ENCODE measurements at places on chromosomes 2 and 18.

- no peak for DNase-seq
Observed at GRCh38 chr18:59876310-59876626, 23.5 kb upstream of the PMAIP1 start.

- no peak for DNase-seq
Observed at GRCh38 chr2:238449241-238449640, 22.5 kb downstream of the ASB1 start.

DNA sequence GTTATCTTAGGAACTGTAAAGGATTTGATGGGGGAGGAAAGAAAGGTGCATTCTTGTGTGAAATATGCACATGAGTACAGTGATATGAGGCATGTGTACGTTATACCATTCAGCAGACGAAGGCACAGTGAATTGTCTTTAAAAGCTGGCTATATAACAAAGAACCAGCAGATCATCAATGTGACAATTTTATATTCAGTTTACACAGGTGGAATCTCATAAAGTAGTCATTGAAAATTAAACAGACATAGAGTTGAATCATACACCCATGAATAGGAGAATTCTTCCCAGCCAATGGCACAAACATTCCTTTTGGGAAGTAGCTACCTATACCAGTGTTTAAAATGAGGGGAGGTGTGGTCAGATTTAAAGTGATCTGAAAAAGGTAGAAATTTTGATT, 470.3 kb downstream of the DSC3 start:
- DNase-seq, result no peak

GRCh38 chr2:198596985-198597384, 792.6 kb downstream of the PLCL1 start:
- DNase-seq, result no peak

DNA sequence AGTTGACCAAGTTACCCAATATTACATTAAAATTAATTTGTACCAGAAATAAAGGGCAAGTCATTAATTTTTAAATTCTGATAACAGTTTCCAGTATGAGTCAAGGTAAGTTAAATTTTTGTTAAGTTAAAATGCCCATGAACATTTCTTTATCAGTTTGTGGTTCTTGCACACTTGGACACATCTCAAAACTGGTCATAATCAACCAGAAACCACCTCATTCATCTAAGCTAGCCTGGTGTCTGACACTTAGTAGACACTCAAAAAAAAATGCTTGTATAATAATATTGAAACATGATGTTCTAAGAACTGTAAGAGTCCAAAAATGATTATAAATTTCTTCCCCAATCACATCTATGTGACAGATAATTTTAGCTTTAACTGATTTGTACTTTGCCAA, 62.4 kb downstream of the SATB2 start:
- no peak for DNase-seq

DNA sequence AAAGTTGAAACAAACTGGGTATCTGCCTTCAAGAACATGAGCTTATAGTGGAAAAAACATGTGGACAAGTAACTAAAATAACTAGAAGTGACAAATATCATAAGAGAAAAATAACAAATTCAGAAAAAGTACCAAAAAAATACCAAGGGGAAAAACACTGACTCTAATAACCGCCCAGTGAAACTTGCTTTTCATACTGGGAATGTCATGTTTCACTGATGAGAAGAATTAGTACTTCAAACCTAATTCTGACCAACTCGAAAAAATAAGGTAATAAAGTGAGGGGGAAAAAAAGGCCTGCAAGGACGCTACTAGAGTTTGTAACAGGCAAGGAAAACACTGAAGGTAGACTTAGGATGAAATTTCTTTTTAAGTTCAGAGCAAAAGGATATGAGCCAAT, 83.6 kb downstream of the RTTN start:
- no peak for DNase-seq

GRCh38 chr2:120330946-120331822, 14.8 kb upstream of the INHBB start:
- DNase-seq, result no peak

- no peak for DNase-seq
Observed at GRCh38 chr18:11494107-11494506, 115.3 kb upstream of the SLC35G4 start.

DNA sequence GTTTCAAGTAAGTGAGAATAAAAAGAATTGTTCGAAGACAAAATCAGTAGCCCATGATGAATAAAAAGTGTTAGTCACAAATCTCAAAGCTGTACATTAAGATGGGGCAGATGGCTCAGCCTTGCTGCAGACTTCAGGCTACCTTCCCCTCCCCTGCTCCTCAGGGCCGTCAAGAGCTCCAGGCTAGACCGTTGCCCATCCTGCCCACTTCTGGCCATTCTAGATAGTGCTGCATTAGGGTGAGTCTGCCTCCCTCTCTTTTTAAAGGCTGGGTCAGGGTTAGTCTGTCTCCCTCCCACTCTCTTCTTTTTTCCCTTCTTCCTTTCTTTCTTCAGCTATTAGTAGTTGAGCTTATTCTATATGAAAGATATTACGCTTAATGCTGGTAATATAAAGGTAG, 86.0 kb downstream of the MAPRE2 start:
- no peak for DNase-seq

DNA sequence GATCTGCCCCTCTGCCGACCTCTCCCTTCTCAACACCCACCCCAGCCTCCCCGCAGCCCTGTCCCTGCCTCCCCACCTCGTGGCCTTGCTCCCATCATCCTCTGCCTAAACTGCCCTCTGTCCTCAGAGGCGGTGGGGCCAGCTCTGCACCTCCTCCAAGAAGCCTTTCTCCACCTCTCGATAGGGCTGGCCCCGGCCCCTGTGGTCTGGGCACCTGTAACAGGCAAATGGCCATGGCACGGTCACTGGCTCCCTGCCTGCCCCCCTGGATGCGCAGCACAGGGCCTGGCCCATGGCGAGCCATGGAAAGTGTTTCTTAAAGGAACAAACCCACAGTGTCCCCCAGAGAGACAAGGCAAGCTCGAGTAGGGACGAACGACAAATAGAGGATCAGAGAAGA, 42.0 kb downstream of the MYO7B start:
- DNase-seq, result no peak

DNA sequence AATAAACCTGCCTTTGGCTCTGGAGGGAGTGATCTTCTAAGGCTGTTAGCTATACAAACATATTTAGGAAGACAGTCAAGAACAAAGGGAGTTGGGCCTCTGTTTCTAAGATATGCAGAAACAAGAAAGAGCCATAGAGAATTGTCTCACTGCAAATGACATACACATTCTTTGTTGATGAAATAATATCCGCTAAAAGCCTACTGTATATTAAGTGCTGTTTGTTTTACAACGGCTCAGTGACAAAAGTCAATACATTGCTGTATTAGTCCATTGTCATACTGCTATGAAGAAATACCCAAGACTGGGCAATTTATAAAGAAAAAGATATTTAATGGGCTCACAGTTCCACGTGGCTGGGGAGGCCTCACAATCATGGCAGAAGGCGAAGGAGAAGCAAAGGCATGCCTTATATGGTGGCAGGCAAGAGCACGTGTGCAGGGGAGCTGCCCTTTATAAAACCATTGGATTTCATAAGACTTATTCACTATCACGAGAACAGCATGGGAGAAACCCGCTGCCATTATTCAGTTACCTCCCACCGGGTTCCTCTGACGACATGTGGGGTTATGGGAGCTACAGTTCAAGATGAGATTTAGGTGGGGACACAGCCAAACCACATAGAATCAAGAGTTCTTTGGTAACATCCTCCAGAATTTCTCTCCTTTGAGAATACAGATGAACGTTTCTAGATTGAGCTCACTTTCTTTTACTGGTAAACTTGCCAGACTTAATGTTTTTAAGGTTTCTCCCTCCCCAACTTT, 157.8 kb downstream of the PIK3C3 start:
- DNase-seq, result no peak

DNA sequence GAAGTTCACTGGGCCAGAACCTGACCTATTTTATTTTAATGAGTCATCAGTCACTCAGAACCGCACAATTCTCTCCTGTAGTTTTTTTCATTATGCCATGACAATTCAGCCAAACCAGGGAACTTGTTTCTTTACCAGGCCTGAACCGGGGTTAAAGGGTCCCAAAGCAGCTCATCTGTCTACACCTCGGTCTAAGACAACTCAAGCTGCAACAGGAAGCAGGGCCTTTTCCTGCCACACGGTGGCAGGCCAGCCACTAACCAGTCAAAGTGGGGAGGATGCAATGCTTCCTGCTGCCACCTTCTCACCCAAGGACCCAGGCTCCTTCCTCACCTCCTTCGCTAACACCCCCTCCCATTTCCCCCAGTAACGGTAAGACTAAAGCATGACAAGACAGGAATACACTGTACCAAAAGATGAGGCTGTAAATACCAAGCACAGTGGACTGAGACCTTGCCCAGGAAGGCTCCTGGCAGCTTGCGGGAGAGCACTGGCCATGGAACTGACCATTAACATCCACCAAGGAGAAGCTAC, 56.7 kb upstream of the ACKR3 start:
- no peak for DNase-seq

GRCh38 chr2:178523596-178524134, 43.4 kb downstream of the PLEKHA3 start:
- no peak for DNase-seq

GRCh38 chr18:8174771-8175170, 434.5 kb upstream of the RAB12 start:
- DNase-seq, result no peak

DNA sequence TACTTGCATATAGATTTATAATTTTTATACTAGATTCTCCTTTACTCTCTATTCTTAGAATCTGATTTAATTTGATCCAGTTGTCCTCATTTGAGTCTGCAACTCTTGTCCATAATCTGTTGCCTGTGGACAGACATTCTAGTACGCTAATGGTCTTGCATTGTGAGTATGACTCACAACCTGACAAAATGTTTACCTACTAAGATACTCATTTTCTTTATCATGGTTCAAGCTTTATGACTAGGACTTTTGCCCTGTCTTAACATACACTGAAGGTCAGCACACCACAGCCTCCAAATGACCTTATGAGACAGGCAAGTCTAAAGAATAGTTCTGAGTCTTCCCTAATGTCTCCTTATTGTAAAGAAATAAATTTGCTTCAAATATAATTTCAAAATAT, 142.3 kb upstream of the CDH7 start:
- DNase-seq, result no peak
